ENCODE measurements at places on chromosomes 4 and X.

DNA sequence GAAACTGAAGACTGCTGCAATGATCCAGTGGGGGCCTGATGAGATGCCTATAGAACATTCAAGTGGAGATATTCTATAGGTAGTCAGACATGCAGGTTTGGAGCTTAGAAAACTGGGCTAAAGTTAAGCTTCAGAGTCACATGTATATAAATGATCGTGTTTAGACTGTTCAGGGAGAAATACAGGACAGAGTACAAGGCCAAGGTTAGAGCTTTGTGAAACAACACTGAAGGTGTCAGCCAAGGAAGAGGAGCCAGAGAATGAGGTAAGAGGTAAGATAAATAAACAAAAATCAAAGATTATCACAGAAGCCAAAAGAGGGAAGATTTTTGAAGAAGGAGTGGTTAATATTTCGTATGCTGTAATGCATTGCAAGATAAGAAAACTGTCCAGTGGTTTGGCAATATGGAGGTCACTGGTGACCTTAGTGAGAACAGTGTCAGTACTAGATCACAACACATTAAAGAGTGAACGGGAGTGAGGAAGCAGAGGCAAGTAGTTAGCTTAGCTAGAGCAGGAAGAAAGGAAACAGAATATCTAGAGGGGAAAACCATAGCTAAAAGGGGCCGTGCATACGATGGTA, 58.0 kb upstream of the KLHL13 start:
- DNase-seq: no peak

DNA sequence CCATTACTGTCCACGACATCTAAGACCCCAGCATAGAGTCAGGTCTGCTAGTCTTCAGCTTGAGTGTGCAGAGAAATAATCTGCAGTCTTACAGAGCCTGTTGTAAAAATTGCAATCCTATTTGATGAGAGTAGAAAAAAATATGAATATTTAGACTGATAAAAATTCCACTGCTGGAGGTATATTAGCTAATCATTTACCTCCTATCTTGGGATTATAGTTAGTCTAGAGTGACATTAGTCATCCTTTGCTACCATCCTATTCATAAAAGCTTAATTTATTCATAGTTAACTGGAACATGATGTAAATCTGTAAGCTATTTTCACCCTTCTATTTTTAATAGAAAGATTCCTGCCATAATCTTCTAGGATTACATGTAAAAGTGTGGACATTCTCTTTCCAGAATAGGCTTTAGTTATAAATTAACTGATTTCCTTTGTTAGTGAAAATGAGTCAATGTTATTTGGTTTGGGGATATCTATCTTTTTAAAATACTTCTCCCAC, 26.7 kb downstream of the C4orf54 start:
- no peak for DNase-seq

GRCh38 chrX:56763556-56764152, 34.6 kb downstream of the NBDY start:
- peak; percentile 83 for DNase-seq

DNA sequence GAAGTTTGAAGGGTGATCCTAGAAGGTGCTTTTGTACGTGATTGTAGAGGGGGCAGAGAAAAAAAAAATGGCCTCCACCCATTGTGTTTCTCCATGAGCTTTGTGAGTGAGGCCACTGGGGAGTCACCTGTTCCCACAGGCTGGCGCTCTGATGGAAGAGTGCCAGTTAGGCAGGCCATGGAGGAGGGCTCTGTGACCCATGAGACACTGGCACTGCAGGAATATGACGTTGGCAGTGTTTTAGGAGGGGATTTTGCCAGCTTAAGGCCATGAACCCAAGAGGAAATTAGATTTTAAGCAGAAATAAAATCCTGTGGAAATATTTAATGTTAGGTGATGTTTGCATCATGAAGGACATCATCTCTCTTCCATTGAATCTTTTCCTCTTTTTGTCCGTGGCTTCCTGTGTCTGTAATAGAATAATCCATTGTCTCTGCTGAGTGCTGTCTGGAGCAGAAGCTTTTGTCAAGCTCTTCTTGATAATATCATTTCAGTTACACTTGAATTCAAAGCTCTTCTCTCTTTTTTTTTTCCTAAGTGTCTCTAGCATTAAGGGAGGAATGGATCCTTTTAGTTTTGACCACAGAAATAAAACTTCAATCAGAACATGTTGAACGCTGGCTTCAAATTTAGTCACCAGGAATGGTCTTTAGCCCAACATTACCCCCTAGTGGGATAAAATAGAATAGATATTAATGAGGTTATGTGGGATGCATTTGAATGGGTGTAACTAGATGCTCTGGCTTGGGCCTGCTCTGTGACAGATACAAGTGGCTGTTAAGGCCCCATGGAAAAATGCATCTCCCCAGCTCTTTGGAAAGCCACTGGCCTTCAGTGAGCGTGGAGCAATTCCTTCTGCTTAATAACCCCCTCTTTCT, 41.0 kb upstream of the UCP1 start:
- no peak for DNase-seq

GRCh38 chrX:76893930-76894329, 466.4 kb downstream of the MAGEE1 start:
- DNase-seq: no peak

- DNase-seq: no peak
Observed at GRCh38 chr4:11469650-11470437, 41.1 kb upstream of the HS3ST1 start.

- DNase-seq: no peak
Observed at GRCh38 chr4:7629501-7630254, 194.9 kb upstream of the PSAPL1 start.

- DNase-seq: no peak
Observed at GRCh38 chr4:117010671-117011070, 74.7 kb downstream of the TRAM1L1 start.

- DNase-seq: no peak
Observed at GRCh38 chrX:107542500-107542899, 85.8 kb upstream of the PRPS1 start.

Data from right atrium auricular region (tissue), 2 donors.